ENCODE measurements at places on chromosomes 16 and 17. TPM values are rescaled to one million over a fixed set of nuclear protein-coding genes. Genes with fewer than 3 reads are reported as not detected.

DNA sequence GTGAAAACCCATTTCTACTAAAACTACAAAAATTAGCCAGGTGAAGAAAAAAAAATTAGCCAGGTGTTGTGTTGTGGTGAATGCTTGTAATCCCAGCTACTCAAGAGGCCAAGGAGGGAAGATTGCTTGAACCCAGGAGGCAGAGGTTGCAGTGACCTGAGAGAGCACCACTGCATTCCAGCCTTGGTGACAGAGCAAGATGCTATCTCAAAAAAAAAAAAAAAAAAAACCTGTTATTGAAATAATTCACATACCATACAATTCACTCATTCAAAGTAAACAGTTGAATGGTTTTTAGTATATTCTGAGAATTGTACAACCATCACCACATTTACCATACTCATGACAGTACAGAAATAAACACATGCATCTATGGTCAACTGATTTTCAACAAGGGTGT lies 31.0 kb downstream of the ZNRF1 start:
- DNase-seq, result no peak

GRCh38 chr17:3896968-3897235 lies 4.0 kb upstream of the CAMKK1 start:
- DNase-seq, result no peak

- DNase-seq, result no peak
These were observed 67.3 kb downstream of the MYH10 start for GRCh38 chr17:8563024-8563776.

RAB11FIP4 gene
- total RNA-seq, result not detected

DNA sequence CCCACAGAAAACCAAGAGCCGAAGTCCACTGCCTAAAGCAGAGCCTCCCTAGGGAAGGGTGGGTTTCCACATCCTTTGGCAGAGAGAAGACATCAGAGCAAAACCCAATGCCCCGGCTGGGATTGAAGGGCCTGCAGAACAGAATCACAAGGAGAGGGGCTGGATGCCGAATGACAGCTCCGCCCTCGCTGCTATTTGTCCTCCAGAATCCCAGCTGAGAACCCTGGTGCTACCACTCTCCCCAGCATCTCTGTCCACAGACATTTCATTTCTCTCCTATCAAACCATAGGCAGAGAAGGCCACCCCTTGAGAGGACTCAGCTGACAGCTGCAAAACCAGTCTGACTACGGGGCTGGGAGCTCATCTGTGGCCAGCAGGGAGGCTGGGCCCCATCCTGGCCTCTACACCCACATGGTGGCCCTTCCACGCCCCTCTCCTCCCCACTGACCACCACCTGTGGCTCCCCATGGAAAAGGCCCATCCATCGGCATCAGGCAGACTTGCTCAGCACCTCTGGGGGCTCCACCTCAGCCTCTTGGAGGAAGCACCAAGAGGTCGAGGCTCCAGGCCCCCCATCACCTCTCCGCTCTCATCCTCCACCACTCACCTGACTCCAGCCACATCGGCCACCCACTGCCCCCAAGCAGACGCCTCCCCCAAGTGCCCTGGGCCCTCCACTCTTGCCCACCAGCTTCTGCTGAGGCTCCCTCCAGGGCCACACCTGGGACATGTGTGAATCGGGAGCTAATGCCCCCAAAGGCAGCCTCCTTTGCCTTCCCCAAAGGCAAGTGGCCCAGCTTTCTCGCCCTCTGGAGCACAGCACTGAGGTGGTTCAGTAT lies 288.5 kb downstream of the C16orf95 start:
- no peak for DNase-seq

KRTAP4-9 gene
- not detected for total RNA-seq

DNA sequence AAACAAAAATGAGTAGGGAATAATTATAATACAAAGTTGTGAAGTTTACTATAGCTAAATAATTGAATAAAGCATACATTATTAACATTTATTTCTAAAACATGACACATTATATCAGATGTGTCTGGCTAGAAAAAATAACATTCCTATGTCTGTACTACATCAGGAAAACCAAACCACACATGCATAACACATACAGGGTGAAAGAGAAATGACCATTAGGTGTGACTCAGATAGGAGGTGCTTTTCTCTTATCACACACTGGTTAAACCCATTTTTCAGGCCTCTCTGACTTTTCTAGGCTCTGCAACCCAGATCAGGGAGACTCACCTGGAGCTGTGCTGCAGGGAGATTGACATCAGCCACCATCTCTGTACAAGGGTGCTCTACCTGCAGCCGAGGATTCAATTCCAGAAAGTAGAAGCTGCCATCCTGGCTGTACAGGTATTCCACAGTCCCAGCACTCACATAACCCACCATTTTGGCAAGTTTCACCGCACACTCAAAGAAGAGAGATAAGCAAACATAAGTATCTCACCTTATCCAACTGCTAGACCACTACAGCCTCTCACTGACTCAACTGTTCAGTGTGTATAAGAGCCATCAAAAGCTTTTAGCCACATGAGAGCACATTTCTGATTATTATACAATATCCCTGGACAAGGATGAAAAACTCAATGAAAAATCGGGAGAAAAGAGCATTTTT lies 116.6 kb upstream of the C17orf78 start:
- DNase-seq, result no peak

PIMREG gene
- total RNA-seq, result 10.5 TPM

- DNase-seq, result no peak
These were observed 6.8 kb upstream of the ACSM1 start for GRCh38 chr16:20704281-20704680.

GRCh38 chr16:89475144-89475543 lies 15.2 kb downstream of the ANKRD11 start:
- DNase-seq, result no peak

- no peak for DNase-seq
These were observed 11.3 kb downstream of the WWP2 start for GRCh38 chr16:69773260-69773947.

RNF43 gene
- total RNA-seq, result not detected

GRCh38 chr16:12081048-12081404 lies 104.5 kb downstream of the SNX29 start:
- no peak for DNase-seq

DNA sequence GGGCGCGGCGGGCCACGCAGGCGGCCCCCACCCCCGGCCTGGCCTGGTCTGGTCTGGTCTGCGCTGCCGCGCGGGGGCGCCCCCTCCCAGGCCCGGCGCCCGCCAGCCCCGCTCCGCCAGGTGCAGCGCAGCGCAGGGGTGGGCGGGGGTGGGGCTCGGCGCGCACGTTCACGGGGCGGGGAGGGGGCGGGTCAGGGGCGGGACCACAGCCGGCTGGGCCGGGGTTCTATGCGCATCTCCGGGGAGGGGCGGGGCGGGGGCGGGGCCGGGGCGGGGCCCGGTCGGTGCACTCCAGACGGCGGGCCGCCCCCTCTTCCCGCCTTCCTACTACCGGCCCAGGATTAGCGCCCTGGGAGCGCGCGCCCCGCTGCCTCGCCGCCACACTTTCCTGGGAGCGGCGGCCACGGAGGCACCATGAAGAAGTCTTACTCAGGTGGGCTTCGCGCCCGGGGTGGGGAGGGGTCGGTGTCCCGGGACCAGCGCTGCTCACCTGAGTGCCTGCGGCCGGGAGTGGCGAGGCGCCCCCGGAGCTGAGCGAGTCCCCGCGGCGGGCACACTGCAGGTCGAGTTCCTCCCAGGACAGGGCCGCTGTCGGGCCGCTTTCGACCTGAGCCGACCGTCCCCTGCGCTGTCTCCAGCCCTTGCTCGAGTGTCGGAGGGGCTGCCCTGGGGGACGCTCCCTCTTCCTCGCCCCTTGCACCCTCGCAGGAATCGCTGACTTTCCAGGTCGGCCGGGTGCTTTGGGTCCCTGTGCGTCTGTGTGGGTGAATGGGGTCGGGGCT lies 140.5 kb downstream of the SEC14L1 start:
- peak; percentile 65 for DNase-seq

GRCh38 chr16:85891033-85891775 lies 7.8 kb upstream of the IRF8 start:
- DNase-seq, result no peak

CRYM gene
- total RNA-seq, result not detected

FA2H gene
- not detected for total RNA-seq

- DNase-seq, result no peak
These were observed 11.8 kb downstream of the UTS2R start for GRCh38 chr17:82383411-82383810.

GRCh38 chr17:19629449-19629848 lies 19.1 kb upstream of the ALDH3A2 start:
- DNase-seq, result no peak

CRAMP1 gene
- total RNA-seq, result 5.9 TPM
